Epithelial cell of umbilical artery (primary cell): ENCODE measurements at places on chromosomes 16 and 17. TPM values are rescaled to one million over a fixed set of nuclear protein-coding genes. Genes with fewer than 3 reads are reported as not detected.

The IRX3 gene
- under 0.01 TPM in 1 of 2 replicates, not detected in the other for total RNA-seq

The MMD gene
- 9.4 and 10.9 TPM in 2 replicates for total RNA-seq

The RILP gene
- total RNA-seq: 10.1 and 34.0 TPM in 2 replicates

The MPP2 gene
- 0.97 and 1.7 TPM in 2 replicates for total RNA-seq

The IL17C gene
- not detected in 2 replicates for total RNA-seq

The ZDHHC1 gene
- 4.0 and 7.8 TPM in 2 replicates for total RNA-seq

The SMIM22 gene
- not detected in 2 replicates for total RNA-seq

The CSF3 gene
- 0.46 and 0.97 TPM in 2 replicates for total RNA-seq

The CCL17 gene
- not detected in 2 replicates for total RNA-seq

The ZNF267 gene
- total RNA-seq: 35.1 and 55.6 TPM in 2 replicates
